ENCODE measurements at places on chromosomes 5 and 9.
A peak's percentile ranks its signal among the peaks of the same experiment; 100 is the strongest.

- peak; percentile 58 for DNase-seq
Observed at GRCh38 chr9:87711857-87712800, 13.8 kb upstream of the CTSL start.

DNA sequence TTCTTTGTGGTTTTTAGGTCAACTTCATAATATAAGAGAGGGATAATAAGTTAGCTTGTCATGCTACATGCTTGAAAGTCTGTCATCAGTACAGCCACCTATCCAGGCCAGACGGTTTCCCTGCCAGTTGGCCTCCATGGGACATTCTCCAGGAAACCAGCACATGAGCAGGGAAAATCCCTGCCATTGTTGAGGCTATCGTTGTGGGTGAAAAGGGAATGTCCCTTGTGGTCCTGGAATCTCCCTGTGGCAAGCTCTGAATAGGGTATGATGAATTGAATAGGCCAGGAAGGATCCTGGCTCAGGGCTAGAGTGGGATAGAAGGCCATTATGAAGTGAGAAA, 12.3 kb downstream of the F2RL1 start:
- peak; percentile 37 for DNase-seq

DNA sequence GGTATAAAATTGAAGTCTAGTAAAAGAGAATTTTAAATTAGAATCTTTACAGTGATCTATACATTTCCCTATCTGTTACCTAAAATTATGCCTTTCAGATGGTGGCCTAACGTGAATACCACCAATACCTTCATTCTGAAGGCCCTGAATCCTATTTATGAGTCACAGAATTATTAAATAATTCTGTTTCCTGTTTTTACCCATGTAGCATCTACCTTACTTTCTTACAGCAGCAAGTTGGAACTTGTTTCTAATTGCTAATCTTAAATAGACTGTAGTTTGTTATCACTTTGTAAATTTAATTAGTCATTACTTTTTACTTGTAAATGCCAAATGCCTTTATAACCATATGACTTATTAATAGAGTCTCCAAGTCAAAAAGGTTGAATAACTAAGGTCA, 135.0 kb downstream of the PDE4D start:
- no peak for DNase-seq

GRCh38 chr9:98228392-98229089, 26.9 kb downstream of the TBC1D2 start:
- no peak for DNase-seq

DNA sequence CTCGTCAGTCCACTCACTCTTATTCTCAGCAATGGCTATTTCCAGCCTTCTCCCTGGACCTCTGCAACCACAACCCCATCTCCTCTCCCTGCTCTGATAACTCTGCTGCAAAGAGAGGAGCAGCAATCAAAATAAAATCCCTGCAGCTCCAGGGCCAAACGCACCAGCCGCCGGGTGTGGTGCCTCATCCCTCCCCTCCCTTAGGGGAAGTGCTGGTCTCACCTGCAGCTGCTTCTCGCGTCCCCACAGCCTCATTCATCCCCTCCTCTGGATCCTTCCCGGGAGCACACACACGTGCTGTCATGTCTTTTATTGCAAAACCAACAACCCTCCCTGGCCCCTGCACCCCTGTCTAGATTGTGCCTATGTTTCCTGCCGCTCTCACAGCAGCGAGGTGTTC, 77.8 kb downstream of the TENT4A start:
- DNase-seq, result no peak

GRCh38 chr9:93087971-93088655, 7.9 kb upstream of the CARD19 start:
- no peak for DNase-seq

DNA sequence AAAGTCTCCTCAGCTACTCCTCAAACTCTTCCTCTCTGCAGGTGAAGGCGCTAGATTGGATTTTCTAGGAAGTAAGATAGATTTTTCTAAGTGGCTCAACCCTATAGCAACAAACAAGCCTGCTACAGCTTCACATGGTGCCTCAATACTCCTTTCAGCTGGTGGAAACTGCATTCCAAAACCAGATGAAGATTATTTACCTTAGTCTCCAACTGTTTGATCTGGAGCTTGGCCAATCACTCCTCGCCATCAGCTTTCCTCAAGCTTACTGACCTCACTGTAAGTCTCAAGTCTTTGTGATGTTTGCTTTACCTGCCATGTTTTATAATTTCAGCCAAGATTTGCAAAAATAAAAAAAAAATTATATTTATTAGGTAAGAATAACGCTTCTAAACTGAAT, 622.4 kb downstream of the CHSY3 start:
- peak; percentile 26 for DNase-seq

DNA sequence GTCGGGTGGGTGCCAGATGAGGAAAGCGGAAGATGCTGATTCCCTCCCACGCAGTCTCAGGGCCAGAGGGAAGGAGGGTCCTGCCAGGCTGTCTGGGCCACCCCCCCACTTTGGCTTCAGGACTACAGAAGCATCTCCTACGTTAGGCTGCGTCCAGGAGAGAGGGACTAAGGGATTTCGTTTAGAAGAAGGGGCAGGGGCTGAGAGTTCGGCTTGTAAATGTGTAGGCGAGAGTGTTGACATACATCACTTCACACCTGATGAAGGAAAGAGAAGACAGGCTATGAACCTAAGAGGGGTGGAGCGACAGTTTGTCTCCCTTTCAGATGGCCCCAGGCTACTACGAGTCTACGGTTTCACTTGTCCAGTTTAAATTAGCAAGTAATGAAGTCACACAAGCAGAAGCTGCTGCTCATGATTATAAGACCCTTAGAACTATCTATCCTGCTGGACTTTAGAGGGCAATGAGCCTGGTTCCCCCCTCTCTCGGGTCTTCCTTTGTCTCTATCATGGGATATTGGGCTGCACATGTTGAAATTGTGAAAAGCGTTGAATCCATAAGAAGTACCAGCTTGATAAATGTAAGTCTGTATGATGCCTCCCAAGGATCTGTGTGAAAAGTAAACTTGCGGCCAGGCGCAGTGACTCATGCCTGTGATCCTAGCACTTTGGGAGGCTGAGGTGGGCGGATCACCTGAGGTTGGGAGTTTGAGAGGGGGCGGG, 193.0 kb downstream of the AOPEP start:
- DNase-seq, result no peak

DNA sequence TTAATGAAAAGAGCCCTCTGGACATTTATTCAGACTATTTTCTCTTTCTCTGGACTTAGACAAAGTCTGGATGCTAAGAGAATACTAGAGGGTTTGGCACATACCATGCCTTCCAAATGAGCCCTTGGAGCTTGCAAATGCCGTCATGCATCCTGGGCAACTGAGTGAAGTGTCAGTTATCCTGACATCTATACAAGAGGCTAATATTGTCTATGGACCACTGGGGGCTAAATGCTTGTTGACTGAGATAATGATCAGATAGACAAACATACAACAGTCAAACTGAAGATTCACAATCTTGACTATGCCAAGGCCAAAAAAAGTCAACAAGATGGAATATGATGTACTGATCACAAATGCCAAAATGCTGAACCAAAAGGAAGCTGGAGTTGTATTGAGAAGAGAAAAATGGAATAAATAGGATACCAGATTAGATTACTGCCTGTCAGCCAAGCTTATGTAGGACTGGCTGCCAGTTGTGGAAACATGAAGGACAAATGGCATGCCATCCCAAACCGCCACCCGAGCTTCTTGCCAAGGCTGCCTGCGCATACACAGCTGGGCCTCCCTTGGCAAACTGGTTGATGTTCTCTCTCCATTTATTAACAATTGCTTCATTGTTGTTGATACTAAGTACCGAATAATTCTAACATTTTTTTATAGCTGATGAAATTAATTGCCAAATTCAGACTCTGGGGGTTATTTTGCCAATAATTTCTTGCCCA, 240.1 kb upstream of the GRAMD2B start:
- DNase-seq, result no peak

Data from AG04449 (cell line).